ENCODE measurements at places on chromosomes 6 and 20.
A peak's percentile ranks its signal among the peaks of the same experiment; 100 is the strongest.

- no peaks in the 10 kb centered on the region for H3K4me1 ChIP-seq
- H3K36me3 ChIP-seq = no peaks in the 10 kb centered on the region
- H3K27ac ChIP-seq = no peak overlapping the region
These were observed 30.8 kb downstream of the KIF16B start for GRCh38 chr20:16542477-16542876.

GRCh38 chr6:12160326-12160725, 129.8 kb upstream of the EDN1 start:
- H3K27me3 ChIP-seq = no peaks in the 10 kb centered on the region
- no peaks in the 10 kb centered on the region for H3K4me1 ChIP-seq
- no peak for DNase-seq
- H3K27ac ChIP-seq = no peak overlapping the region
- no peak overlapping the region for H3K4me3 ChIP-seq

GRCh38 chr6:121800047-121800446, 364.6 kb downstream of the GJA1 start:
- no peaks in the 10 kb centered on the region for H3K36me3 ChIP-seq
- peaks cover under 1% of the 10 kb centered on the region for H3K4me1 ChIP-seq
- H3K27ac ChIP-seq = no peak overlapping the region

DNA sequence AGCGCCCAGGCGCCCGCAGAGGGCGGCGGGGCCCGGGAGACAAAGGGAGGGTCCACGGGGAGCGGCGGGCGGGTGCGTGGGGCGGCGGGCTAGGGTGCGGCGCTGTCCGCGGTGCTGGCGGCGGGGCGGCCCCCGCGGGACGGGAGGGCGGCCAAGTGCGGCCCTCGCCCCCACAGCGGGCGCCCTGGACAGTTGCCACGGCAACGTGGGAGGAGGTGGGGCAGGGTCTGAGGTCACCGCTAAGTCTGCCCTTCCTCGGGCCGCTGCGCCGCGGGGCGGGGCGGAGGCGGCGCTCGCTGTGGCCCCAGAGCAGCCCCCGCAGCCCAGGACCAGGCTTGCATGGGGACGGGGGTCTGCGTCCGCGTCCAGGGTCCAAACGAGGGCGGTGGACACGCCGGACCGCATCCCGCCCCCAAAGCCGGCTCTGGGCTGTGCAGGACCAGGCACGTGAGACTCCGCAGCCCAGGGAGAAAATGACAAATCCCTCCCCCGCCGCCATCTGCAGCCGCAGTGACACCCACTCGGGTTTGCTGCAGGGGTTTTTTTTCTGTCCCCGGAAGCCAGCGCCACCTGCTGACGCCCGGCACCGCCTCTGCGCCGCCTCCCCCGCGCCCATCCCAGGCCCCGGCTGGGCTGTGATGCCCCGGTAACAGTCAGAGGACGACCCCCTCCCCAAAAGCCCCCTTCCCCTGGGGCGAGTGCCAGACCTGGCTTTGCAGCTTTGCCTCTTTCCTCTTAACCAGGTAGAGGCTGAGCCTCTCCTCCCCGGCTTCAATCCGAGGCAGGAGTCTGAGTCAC, 36.8 kb downstream of the YTHDF1 start:
- H3K36me3 ChIP-seq = no peaks in the 10 kb centered on the region
- peaks cover 80% of the 10 kb centered on the region for H3K27me3 ChIP-seq
- H3K27ac ChIP-seq = no peak overlapping the region
- no peaks in the 10 kb centered on the region for H3K4me1 ChIP-seq
- DNase-seq = no peak

DNA sequence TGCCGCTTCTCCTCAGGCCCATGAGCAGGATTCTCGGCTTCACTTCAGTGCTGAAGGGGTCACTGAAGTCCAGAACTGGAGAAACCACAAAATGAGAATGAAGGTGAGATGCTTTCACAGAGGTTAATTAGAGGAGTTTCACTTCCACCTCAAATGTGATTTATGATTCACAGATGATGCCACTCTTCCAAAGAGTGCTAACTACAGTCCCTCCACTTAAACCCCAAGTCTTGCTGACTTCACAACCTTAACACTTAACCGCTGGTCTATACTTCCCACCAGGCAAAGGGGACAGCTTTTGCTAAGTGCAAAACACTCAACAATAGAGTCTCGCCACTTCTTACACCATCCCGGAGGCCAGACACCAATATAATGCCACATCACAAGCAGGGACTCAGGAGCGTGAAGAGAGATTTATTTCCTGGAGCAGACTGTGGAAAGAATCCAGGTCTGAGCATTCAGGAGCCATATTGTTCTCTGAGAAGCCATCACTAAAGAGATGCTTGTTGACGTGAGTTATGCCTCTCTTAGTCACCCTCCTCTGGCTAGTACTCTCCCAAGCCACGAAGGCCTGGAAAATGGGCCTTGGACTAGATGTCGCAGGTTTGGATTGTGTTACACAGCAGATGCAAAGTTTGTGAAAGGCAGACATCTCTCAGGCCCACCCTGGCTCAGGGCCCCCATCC, 24.4 kb downstream of the RRAGD start:
- DNase-seq = no peak
- no peaks in the 10 kb centered on the region for H3K4me1 ChIP-seq
- H3K27me3 ChIP-seq = no peaks in the 10 kb centered on the region
- H3K4me3 ChIP-seq = no peak overlapping the region
- no peak overlapping the region for H3K27ac ChIP-seq

DNA sequence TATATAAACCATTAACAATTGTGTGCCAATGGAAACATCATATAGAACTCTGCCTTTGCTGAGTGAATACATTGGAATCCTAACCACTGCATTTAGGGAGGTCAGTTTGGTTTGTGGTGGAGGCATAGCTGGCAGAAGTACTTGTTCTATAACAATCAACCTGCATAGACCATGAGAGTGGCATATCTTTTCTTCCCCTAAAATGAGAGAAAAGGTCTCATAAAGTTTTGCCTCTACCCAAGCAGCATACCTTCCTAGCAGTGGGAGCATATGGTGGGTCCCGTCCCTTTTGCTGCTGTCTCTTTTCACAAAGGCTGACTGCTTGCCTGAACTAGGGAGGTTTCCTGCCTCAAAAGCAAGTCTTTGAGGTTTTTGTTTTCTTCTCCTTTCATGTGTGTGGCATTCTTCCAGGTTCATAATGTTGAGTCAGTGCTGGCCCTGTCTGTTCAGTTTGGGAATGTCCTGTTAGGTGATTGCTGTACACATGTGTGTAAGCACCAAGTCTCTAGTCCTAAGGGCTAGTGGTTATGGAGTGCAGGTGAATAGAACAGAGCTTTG, 61.2 kb upstream of the SUPT3H start:
- H3K27me3 ChIP-seq = no peaks in the 10 kb centered on the region
- peaks cover 45% of the 10 kb centered on the region for H3K4me1 ChIP-seq
- DNase-seq = no peak
- peak overlapping the region; percentile 88 for H3K27ac ChIP-seq
- no peak overlapping the region for H3K4me3 ChIP-seq

DNA sequence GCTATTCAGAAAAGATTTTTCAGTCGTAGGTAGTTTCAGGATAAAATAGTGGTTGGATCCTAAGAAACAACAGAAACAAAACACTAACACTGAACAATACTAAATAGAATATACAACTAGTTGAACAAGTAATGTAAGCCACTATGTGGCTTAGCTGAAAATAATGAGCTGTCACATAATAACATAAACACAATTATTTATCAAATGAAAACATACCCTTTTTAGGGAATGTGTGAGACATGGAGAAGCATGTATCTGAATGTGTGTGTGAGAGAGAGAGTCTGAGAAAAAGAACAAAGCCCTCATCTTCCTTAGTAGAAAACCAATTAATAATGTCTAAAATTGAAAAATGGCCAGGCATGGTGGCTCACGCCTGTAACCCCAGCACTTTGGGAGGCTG, 122.6 kb upstream of the LOC128125822 start:
- H3K27ac ChIP-seq = no peak overlapping the region
- peaks cover 4% of the 10 kb centered on the region for H3K4me1 ChIP-seq
- no peaks in the 10 kb centered on the region for H3K36me3 ChIP-seq
- no peak overlapping the region for H3K4me3 ChIP-seq
- DNase-seq = no peak
- peaks cover 4% of the 10 kb centered on the region for H3K27me3 ChIP-seq

GRCh38 chr6:56938649-56939191, 16.2 kb upstream of the BEND6 start:
- H3K27me3 ChIP-seq = no peaks in the 10 kb centered on the region
- peaks cover 14% of the 10 kb centered on the region for H3K4me1 ChIP-seq
- peak; percentile 91 for DNase-seq

DNA sequence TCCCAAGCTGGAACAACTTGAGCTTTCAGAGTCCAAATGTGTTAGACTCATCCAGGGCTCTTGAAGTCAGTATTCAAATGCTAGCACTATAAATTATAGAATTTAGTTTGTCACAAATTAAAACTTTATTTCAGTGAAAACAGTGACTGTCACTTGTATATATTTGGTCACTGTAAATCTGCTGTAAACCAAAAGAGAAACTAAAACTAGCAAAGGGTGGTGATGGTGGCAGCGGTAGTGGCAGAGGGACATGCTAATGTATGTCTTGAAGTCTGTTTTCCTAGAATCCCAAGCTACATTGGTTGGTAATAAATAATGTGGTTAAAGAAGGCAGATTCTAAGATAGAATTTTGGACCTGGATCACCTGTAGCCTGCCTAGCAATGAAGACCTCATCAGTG, 140.4 kb upstream of the CENPW start:
- H3K36me3 ChIP-seq = no peaks in the 10 kb centered on the region
- H3K4me1 ChIP-seq = no peaks in the 10 kb centered on the region
- no peak overlapping the region for H3K4me3 ChIP-seq
- H3K27ac ChIP-seq = no peak overlapping the region
- H3K27me3 ChIP-seq = no peaks in the 10 kb centered on the region

DNA sequence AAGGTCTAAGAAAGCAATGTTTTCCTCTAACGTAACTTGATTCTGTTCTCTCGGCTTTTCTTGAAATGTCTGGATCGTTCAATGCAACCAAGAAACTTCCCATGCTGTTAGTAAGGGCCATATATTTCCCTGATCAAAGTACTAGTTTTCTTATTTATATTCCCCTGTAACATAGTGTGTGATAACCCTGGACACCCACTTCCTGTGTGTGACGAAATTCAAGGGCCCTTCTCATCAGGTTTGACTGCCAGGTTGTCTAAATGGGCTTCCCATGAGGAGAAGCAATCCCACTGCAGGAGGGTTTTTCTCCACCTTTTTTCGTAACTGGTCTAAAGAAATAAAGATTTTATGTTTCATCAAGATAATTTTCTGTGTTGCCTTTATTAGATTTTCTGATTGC, 102.6 kb upstream of the RPS6KA2 start:
- no peak for DNase-seq
- H3K27ac ChIP-seq = no peak overlapping the region
- H3K27me3 ChIP-seq = no peaks in the 10 kb centered on the region
- no peaks in the 10 kb centered on the region for H3K4me1 ChIP-seq
- no peaks in the 10 kb centered on the region for H3K36me3 ChIP-seq

GRCh38 chr6:154377726-154378125, 21.1 kb upstream of the IPCEF1 start:
- H3K4me3 ChIP-seq = no peak overlapping the region
- H3K27me3 ChIP-seq = no peaks in the 10 kb centered on the region
- no peak for DNase-seq
- no peak overlapping the region for H3K27ac ChIP-seq
- H3K4me1 ChIP-seq = no peaks in the 10 kb centered on the region
- H3K36me3 ChIP-seq = no peaks in the 10 kb centered on the region

GRCh38 chr6:30168741-30169140, 5.4 kb downstream of the TRIM15 start:
- H3K4me3 ChIP-seq = no peak overlapping the region
- H3K27me3 ChIP-seq = peaks cover 31% of the 10 kb centered on the region
- H3K4me1 ChIP-seq = no peaks in the 10 kb centered on the region
- DNase-seq = no peak
